ENCODE measurements at places on chromosomes 3 and 15. TPM values are rescaled to one million over a fixed set of nuclear protein-coding genes. Genes with fewer than 3 reads are reported as not detected.

AMT gene
- total RNA-seq = 2.6 TPM

RPP25 gene
- total RNA-seq = 0.50 TPM

C3orf62 gene
- 1.5 TPM for total RNA-seq

SCN11A gene
- under 0.01 TPM for total RNA-seq

GOLGA8R gene
- total RNA-seq = 1.3 TPM

HTR3E gene
- not detected for total RNA-seq

ATP2C1 gene
- total RNA-seq = 196 TPM

LRRC34 gene
- total RNA-seq = 1.8 TPM

CISH gene
- 0.99 TPM for total RNA-seq

AAGAB gene
- total RNA-seq = 55.8 TPM

GCNT3 gene
- total RNA-seq = 0.26 TPM

SEMA3G gene
- total RNA-seq = under 0.01 TPM

SHQ1 gene
- total RNA-seq = 15.9 TPM

ST6GAL1 gene
- total RNA-seq = 0.83 TPM

ITGB5 gene
- total RNA-seq = 135 TPM

MYO5C gene
- under 0.01 TPM for total RNA-seq

DET1 gene
- total RNA-seq = 6.4 TPM

FGF12 gene
- 0.17 TPM for total RNA-seq

IL17RE gene
- 0.99 TPM for total RNA-seq

ANKRD34C gene
- total RNA-seq = not detected

MGA gene
- 33.7 TPM for total RNA-seq

FOXB1 gene
- not detected for total RNA-seq

IP6K1 gene
- total RNA-seq = 30.2 TPM

P2RY13 gene
- total RNA-seq = under 0.01 TPM

SERINC4 gene
- under 0.01 TPM for total RNA-seq

VPS39 gene
- 55.5 TPM for total RNA-seq

PP2D1 gene
- total RNA-seq = not detected

STT3B gene
- total RNA-seq = 259 TPM

SNAPC5 gene
- 28.6 TPM for total RNA-seq

SPINK8 gene
- not detected for total RNA-seq

ADPRH gene
- 3.1 TPM for total RNA-seq

KIF15 gene
- total RNA-seq = 3.8 TPM

SCG5 gene
- total RNA-seq = 46.2 TPM

CELF6 gene
- 0.17 TPM for total RNA-seq

CCR4 gene
- total RNA-seq = not detected

PLA2G4E gene
- total RNA-seq = not detected

Measured in fibroblast of lung (primary cell).